ENCODE measurements at places on chromosomes 5 and 9.
A peak's percentile ranks its signal among the peaks of the same experiment; 100 is the strongest.

- DNase-seq, result no peak
Observed at GRCh38 chr5:91170266-91170665, 212.9 kb downstream of the ARRDC3 start.

DNA sequence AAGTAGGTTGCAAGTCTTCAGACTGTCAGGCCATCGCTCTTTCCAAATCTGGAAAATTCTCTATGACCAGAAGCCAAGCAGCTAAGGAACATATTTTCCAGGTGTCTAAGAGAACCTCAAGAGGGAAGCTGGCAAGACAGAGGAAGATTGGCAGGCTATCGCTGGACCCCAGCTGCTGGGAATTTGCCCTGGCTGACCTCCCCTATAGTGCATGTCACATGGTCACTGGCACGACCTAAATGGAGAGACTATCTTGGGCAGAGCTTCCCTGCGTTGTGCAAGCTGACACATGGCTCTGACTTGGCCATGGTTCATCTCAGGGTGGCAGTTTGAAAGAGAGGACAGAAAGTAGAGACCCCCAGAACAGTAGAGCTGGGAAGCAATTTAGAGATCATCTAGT is 104.9 kb upstream of the ZNF618 start:
- DNase-seq, result no peak

- no peak for DNase-seq
Observed at GRCh38 chr5:16561660-16562059, 55.1 kb downstream of the RETREG1 start.

DNA sequence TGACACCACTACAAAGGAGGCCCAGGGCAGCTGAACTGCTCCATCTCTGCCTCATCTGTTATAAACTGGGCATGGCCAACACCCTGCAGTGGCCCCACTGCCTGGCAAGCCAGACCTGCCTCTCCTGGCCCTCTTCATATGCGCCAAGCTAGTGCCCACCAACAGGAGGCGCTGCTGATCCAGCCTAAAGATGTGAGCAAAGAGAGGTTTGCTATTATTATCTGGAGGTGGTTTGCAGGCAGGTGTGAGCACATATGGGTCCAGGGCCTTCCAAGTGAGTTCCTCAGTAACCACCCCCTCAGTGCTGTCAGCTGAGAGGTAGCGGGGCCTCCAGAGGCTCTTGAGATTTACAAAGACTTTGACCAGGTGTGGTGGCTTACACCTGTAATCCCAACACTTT is 232.2 kb downstream of the SYK start:
- peak; percentile 61 for DNase-seq

DNA sequence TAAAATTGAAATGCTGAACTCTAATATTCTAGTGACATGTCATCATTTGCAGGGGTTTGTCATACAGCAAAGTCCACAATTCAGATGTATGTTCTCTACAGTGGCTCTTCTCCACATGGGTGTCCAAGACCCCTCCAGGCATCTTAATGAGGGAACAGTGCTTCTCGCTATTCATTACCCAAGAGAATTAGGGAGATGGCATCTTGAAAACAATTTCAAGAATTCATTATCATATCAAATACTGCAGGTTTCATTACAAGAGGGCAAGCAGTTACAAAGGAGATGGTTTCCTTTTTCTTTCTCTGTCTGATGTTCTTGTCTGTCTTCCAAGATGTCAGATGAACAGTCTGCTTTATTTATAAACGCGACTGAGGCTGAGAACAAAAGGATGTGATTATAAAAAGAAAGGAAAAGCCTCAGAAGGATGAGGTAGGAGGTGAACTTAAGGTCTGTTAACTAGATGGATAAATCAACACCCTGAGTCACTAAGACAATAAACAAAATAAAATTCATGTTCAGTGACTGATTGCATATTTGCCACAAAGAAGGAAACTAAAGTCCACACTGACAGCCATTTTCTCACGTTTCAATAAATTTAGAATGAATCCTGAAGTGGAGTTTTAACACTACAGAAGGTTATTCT is 326.7 kb upstream of the EFNA5 start:
- DNase-seq, result no peak

GRCh38 chr5:137372016-137372772 is 126.9 kb downstream of the SPOCK1 start:
- no peak for DNase-seq

DNA sequence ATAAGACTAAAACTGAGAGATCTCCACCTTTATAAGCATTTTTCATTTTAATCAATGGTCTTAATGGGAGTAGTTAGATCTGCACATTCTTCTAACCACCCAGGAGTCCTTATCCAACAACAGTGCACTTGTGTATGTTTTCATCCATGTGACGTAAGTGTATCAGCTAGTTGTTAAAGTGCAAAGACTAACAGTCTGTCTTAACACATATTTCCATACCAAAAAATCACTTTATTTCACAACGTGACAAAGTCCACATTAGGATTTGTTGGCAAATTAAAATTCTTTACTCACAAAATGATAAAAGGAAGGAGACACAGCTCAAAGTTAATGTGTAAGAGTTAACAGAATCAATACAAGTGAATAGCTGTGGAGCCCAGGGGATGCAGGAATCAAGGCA is 1.9 kb upstream of the SMC2 start:
- no peak for DNase-seq

- no peak for DNase-seq
Observed at GRCh38 chr5:160769301-160769700, 82.7 kb downstream of the ATP10B start.

- DNase-seq, result no peak
Observed at GRCh38 chr9:137738703-137739102, 119.9 kb downstream of the EHMT1 start.

DNA sequence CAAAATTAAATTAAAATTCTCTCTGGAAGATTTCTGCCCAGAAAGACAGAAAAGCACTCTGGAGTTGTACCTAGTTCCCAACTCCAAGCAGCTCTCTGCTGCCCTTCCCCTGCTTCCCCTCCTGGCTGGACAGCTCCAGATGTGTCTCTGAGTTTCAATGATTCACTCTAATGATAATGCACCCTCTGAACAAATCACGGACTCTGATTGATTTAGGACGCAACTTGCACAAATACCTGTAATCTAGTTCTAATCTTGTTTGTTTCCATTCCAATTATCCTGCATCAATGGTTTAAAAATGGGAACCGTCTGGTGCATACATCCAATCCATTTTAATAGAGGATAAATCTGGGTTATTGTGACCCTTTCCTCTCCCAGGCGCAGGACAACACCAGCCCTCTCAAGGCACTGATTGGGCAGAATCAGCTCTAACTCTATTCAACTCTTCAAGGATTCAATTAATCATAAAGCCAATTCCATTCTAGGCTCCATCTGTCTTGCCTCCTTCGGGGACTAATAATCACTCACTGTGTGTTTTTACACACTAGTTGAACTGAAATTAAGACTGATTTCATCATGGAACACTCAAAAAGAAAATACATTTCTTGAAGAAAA is 111.2 kb upstream of the LRRTM2 start:
- no peak for DNase-seq

GRCh38 chr9:73153793-73154227 is 2.1 kb downstream of the ANXA1 start:
- DNase-seq, result no peak

GRCh38 chr5:149948993-149949392 is 4.4 kb upstream of the PDE6A start:
- no peak for DNase-seq

GRCh38 chr9:7608261-7608660 is 191.3 kb downstream of the DMAC1 start:
- DNase-seq, result no peak

- DNase-seq, result no peak
Observed at GRCh38 chr9:97721396-97721795, 24.3 kb upstream of the XPA start.

- no peak for DNase-seq
Observed at GRCh38 chr5:78387468-78388153, 27.2 kb downstream of the SCAMP1 start.

DNA sequence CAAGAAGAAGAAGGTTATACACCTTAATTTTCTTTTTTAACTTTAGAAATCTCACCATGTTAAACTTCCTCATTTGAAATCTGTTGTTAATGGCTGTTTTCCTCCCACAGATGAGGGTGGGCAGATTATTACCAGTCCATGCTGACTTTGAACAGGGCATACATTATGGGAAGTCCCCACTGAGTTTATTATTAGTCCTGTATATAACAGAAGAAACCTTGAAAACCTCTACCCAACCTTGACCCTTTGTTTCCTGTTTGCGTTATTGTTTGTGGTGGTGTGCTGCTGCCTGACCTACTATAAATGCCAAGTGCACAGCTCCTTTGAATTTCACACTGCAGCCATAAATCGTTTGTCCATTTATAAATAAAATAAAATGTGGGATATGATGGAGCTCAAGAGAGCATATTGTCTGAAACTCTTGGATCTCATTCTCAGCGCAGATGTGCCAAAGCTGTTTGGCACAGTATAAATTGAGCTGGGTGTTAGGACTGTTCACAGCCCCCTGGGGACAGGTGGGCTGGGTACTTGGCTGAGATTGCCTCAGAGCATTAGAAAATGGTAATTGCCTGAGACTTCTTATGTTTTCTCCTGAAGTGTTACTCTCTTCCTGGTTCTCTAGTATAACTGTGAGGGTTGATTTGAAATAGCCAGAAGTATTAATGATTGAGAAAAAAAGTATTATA is 139.6 kb downstream of the SPATA31D1 start:
- DNase-seq, result no peak

- DNase-seq, result no peak
Observed at GRCh38 chr9:91117959-91118703, 243.6 kb downstream of the AUH start.

Data from activated T-helper 9 cell treated with anti-CD3 and anti-CD28 coated beads, Interleukin-2, amount 50 U/mL, for 16 hours (primary cell).